ENCODE measurements at places on chromosomes 2 and 18. TPM values are rescaled to one million over a fixed set of nuclear protein-coding genes. Genes with fewer than 3 reads are reported as not detected.

Gene IL37
- total RNA-seq, result not detected

Gene BBS5
- total RNA-seq, result 3.5 TPM

DNA sequence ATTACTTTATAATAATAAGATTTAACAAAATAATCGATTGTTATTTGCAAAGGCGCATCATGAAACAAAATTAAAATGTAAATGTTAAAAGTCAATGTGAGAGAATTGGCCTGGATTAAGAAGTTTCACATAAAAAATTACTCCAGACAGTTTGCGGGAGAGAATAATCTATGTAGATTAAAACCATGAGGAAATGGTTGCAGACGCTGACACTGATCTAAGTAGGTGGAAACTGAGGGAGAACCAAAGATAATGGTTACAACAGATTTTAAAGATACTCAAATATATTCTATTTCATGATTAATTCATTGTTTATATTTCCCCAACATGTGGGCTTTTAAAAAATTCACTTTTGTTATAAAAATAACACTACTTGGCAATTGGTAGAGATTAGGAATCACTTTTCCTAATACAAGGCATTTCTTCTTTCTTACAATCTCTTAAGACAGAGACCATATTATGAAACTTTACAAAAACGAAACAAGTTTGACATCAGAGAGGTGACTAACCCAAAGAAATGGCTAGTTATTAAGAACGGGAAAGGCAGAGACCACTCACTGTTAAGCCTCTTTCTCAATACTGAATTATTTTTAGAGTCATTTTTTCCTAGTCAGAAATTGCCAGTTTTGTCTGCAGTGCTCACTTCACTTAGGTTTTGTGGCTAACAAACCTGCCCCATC lies 1.6 kb downstream of the KANSL1L start:
- peak overlapping the region; percentile 97 for H3K4me3 ChIP-seq
- peaks cover 8% of the 10 kb centered on the region for H3K27me3 ChIP-seq
- H3K27ac ChIP-seq, result peak overlapping the region; percentile 98
- H3K36me3 ChIP-seq, result no peaks in the 10 kb centered on the region
- peaks cover 34% of the 10 kb centered on the region for H3K4me1 ChIP-seq

DNA sequence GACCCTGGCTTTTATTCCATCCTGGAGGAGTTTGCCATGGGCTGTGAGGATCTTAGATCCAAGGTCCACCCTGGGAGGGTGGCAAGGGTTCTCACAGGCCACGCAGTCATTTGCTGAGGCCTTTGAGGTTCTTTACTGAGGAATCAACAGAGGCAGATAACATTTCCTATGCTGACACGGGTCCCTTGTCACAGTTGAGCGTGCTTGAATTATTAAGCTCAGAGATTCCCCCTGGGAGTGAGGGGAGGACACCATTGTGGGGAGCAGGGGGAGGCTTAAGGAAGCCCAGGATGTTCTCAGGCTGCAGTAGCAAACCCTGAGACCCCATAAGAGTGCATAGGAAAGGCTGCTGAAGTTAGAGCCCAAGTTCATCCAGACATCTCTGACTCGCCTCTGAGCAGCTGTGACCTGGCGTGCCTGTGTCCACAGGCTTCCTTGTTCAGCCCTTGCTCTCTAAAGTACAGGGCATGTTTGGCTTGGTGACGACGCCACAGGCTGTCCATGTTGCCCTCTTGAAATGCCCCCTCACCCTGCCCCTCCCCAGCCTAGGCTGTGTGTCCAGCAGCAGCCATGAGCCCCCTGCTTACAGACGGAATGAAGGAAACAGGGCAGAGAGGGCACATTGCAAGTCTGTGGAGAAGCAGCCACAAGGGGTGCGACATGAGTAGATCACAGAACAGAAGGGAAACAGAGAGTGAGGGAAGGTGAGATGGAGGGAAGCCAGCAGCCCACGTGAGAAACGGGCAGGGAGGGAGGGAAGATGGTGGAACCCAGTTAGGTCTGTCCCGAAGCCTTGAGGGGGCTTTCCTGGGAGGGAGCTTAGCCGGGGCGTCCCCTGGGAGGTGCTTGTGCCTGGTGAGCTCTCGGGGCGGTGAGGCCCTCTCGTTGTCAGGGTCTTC lies 34.0 kb downstream of the NAPG start:
- no peak for DNase-seq
- no peaks in the 10 kb centered on the region for H3K4me1 ChIP-seq
- peak overlapping the region; percentile 8 for H3K4me3 ChIP-seq
- no peak overlapping the region for H3K27ac ChIP-seq

DNA sequence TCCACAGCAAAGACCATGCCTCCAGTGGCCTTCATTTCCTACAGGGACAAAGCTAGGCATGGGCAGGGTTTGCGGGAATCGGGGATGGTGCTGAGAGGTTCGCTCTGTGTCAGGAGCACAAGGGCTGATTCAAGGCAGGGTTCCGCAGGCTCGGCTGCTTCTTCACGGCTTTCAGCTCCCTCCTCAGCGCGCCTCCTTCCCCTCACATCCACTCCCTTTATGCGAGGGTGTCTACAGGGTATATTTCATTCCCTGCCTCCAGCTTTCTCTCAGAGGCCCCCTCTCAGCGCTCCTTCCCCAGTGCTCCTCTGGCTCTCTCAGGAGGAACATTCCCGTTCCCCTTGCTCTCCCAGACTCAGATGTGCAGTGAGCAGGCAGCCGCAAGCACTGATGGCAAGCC lies 78.7 kb upstream of the ASB18 start:
- no peak for DNase-seq
- H3K27me3 ChIP-seq, result no peaks in the 10 kb centered on the region
- H3K4me1 ChIP-seq, result no peaks in the 10 kb centered on the region
- H3K36me3 ChIP-seq, result no peaks in the 10 kb centered on the region
- H3K27ac ChIP-seq, result no peak overlapping the region
- H3K4me3 ChIP-seq, result no peak overlapping the region

DNA sequence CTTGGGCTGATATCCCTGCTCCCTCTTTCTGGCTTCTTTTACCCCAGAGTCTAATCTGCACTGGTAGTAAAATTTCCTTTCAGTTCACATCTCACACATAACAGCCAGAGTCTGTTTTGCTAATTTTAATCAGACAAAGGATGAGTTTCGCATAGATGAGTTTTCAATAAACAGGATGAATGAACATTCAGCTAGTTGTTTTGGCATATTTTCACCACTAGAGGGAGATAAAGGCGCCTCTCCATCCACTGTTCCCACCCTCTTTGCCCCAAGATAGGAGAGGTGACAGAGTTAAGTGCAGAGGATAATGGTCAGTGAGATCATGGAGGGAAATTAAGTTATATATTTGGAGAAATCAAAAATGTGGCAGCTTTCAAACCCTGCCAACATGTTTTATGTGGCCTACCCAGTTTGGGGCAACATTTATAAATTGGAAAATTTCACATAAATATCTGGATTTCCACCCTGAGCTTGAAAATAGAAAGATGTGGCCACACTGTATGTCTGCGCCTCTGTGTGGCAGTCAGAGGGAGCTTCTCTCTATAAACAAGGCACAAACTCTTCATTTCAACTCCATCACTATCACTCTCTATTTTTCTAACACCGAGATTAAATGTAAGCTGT lies 48.5 kb upstream of the DTNA start:
- H3K4me3 ChIP-seq, result no peak overlapping the region
- no peak overlapping the region for H3K27ac ChIP-seq
- DNase-seq, result no peak
- H3K27me3 ChIP-seq, result peaks cover 21% of the 10 kb centered on the region
- no peaks in the 10 kb centered on the region for H3K4me1 ChIP-seq

DNA sequence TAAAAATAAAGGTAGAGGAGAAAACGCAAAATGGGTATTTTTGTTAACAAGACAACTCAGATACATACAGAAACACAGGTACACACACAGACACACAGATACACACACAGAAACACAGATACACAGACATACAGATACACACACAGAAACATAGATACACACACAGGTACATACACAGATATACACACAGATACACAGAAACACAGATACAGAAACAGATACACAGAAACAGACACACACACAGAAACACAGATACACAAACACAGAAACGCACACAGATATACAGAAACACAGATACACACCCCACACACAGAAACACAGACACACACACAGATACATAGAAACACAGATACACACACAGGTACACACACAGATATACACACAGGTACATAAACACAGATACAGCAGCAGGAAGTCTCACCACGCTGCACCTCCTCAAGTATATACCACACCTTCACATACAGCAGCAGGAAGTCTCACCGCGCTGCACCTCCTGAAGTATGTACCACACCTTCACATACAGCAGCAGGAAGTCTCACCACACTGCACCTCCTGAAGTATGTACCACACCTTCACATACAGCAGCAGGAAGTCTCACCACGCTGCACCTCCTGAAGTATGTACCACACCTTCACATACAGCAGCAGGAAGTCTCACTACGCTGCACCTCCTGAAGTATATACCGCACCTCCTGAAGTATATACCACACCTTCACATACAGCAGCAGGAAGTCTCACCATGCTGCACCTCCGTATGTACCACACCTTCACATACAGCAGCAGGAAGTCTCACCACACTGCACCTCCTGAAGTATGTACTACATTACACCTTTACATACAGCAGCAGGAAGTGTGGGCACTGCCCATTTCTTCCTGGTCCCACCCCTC lies 250.5 kb downstream of the HDAC4 start:
- H3K27ac ChIP-seq, result peak overlapping the region; percentile 0
- H3K27me3 ChIP-seq, result no peaks in the 10 kb centered on the region
- peaks cover 13% of the 10 kb centered on the region for H3K36me3 ChIP-seq

DNA sequence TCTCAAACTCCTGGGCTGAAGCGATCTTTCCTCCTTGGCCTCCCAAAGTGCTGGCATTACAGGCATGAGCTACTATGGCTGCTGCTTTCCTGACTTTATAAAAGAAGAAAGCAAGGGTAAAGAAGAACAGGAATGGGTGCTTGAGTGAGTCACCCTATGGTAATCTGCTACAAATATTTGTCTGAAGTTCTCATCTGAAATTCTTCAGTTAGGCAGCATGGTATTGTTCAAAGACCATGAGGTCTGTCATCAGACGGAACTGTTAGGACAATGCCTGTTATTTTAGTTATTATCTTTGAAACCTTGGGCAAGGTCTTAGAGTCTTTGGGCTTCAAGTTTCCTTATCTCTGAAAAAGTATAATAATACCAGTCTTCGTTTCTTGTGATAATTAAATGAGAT lies 695.8 kb downstream of the RNF144A start:
- no peak overlapping the region for H3K27ac ChIP-seq
- no peak for DNase-seq
- H3K27me3 ChIP-seq, result no peaks in the 10 kb centered on the region
- no peak overlapping the region for H3K4me3 ChIP-seq
- peaks cover 33% of the 10 kb centered on the region for H3K4me1 ChIP-seq

DNA sequence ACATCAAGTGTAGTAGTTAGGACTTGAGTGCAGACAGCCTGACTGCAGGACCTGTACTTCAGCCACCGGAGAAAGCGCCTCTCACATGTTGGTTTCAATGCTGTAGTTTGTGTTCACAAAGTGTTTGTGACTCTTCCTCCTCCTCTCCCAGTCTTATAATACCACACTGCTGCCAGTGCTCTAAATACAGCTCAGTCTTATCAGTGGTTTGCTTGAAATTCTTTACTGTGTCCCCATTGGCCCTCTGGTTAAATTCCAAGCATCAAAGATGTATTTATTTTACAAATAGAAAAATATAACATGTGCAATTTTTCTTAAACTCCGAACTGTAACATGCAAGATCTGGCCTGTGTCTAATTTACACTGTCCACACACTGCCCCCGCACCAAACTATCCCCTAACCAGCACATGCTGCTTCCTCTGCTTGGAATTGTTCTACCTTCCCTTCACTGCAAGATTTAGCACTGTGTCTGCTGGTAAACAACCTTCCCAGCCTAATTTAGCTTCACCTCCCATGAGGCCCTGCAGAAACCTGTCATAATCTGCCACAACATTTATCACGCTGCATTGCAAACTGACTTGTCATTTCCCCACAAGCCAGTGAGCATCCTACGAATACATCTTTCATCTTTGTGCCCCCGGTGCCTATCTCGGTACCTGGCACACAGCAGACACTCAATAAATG lies 77.1 kb downstream of the SUMO1 start:
- no peak for DNase-seq
- H3K27ac ChIP-seq, result no peak overlapping the region
- peaks cover 16% of the 10 kb centered on the region for H3K4me1 ChIP-seq

DNA sequence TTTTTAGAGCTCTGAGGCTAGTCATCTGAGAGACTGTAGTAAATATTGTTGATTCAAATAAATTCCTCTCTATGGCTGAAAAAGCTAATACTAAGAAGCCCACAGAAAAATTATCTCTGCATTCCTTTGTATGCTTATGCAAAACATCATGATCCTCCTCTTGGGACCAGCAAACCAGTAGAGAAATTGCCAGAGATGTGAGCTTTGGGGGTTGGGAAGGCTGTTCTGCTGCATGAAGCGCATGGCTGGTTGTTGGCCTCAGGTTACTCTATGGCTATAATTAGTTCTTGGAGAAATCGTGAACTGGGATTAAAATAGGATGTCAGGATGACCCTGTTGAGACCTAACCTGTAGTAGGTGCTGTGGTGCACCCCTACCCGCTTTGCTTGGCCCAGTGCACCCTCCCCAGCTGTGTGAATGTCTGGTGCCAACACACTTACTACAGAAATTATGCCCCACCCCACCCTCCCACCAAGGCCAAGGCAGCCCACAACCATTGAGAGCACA lies 35.5 kb upstream of the C1D start:
- H3K27me3 ChIP-seq, result no peaks in the 10 kb centered on the region
- H3K27ac ChIP-seq, result no peak overlapping the region
- no peak overlapping the region for H3K4me3 ChIP-seq
- H3K36me3 ChIP-seq, result no peaks in the 10 kb centered on the region

Data from activated T-cell treated with anti-CD3 and anti-CD28 coated beads, Interleukin-2, amount 50 U/mL, for 72 hours (primary cell).